ENCODE measurements at places on chromosomes 12 and 14.

- no peaks in the 10 kb centered on the region for H3K4me1 ChIP-seq
- peak; percentile 69 for DNase-seq
- H3K27ac ChIP-seq = no peak overlapping the region
- H3K4me3 ChIP-seq = no peak overlapping the region
- peaks cover 16% of the 10 kb centered on the region for H3K36me3 ChIP-seq
- no peaks in the 10 kb centered on the region for H3K27me3 ChIP-seq
Observed at GRCh38 chr12:52082988-52083637, 3.6 kb downstream of the SMIM41 start.

DNA sequence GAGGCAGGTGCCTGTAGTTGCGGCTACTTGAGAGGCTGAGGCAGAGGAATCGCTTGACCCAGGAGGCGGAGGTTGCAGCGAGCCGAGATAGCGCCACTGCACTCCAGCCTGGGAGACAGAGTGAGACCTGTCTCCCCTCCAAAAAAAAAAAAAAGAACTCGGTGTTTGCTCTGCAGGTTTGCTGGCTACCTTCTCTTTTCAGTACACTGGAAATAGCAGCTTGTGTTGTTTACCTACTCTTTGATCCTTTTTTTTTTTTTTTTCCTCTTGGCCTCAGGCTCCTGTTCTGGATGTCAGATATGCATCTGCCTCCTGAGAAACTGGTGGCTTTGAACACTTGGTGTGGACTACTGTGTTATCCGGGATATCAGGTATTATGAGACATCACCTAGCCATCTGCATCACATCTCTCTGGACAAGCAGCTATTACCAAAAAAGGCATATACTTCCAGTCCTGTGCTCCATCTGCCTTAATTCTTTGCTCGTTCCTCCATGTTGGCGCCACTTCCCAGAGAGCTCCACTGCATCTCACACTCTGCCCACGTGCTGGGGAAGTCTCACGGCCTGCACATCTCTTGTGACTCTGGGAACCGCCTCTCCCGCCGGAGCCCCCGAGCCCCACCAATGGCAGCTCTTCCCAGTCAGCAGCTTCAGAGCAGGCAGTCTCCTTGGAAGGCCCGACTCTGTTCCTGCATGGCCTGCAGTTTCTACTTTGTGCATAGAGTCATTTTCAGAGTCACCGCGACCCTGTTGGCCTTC lies 50.9 kb upstream of the TRAF3 start:
- no peaks in the 10 kb centered on the region for H3K27me3 ChIP-seq
- H3K27ac ChIP-seq = peak overlapping the region; percentile 16
- H3K36me3 ChIP-seq = peaks cover 38% of the 10 kb centered on the region

- DNase-seq = no peak
- H3K27ac ChIP-seq = peak overlapping the region; percentile 37
- H3K4me1 ChIP-seq = peaks cover 7% of the 10 kb centered on the region
- no peaks in the 10 kb centered on the region for H3K27me3 ChIP-seq
- peak overlapping the region; percentile 84 for H3K4me3 ChIP-seq
Observed at GRCh38 chr14:66507181-66507721, 696 bp upstream of the GPHN start.

DNA sequence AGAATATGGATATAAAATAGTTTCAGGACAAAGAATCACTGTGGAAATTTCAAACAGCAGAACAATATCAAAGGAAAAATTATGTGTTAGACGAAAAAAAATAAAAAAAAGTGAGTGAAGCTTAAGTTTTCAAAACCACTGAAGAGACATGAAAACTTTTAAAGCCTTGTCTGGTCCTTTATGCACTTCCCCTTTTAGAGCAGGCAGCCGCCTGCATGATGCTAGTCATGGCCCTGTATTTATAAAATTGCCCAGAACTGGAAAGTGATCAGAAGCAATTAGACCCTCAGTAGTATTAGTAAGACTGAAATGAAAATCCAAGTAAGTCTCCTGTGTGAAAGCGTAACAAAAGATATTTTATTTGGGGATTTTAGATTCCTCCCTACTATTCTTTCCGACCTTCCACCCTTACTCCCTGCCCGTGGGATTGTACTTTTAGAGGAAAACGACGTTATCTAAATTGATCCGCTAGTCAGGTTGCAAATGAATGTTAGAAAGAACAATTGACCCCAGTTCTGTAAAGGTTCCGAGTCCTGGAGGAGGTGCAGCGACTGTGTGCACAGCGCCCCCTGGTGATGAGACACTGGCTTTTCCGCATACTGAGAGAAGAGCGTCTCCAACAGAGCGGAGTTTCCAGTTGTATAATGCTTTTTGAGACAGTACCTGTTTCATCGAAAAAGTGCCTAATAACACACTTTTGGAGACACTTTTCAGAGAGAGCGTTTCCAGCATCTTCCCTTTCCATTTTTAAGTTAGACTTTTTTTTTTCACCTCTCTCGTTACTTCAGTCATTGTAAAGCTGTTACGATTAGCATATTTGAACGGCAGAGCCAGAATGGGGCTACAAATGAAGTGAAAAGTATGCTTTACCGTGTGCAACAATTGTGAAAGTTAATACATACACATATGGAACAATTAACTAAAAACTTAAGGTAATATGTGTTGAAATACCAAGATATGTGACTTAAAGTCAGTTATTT lies 12.4 kb downstream of the MGST1 start:
- H3K4me1 ChIP-seq = no peaks in the 10 kb centered on the region
- H3K4me3 ChIP-seq = no peak overlapping the region
- no peaks in the 10 kb centered on the region for H3K27me3 ChIP-seq

DNA sequence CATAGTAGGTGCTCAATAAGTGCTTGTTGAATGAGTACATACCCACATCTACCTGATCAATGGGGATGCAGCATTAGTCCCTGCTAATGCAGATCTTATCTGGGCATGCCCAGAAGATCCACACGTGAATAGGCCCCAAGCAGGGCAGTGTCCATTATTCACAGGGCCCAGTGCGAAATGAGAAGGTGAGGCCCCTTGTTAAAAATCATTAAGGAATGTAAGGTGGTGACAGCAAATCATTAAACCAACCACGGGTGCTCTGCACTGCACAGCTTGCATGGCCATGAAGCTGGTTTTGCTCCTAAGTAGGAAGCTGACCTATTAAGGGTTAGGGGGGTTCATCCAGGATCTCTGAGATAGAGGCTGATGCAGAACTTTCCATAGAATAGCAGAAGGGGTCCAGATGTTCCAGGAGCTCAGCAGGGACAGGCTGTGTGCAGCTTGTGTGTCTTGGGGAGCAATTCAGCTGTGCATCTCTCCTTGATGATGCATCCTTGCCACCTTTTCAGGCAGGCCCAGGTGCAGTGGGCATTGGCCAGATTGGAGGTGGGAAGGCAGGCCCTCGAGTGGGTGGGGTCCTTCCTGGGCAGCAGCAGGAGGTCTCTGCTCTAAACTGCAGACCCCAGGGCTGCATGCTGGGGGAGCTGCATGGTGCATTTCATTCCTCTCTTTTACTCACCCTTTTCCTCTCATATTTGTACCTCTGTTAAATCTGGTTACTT lies 231.3 kb upstream of the PWP1 start:
- H3K27me3 ChIP-seq = no peaks in the 10 kb centered on the region
- peak overlapping the region; percentile 16 for H3K4me3 ChIP-seq
- H3K27ac ChIP-seq = no peak overlapping the region
- DNase-seq = no peak

DNA sequence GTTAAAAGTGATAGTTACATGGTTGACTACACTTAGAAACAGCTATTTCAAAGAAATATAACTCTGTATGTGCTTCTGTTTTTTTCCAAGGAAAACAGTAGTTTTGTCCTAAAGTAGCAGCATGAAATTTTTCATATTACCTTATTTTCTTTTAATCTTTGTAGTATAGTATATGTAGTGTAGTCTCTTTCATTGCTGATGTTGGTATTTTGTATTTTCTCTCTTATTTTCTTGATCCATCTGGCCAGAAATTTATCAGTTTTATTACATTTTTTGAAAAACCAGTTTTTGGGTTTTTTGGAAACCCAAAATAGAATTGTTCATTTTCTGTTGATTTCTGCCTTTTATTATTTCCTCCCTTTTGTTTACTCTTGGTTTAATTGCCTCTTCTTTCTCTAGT lies 6.4 kb upstream of the RNU6-8 start:
- H3K27me3 ChIP-seq = no peaks in the 10 kb centered on the region
- no peaks in the 10 kb centered on the region for H3K36me3 ChIP-seq
- DNase-seq = no peak
- no peak overlapping the region for H3K27ac ChIP-seq

GRCh38 chr12:1970331-1970900 lies 33.8 kb downstream of the DCP1B start:
- H3K4me1 ChIP-seq = no peaks in the 10 kb centered on the region
- H3K27ac ChIP-seq = peak overlapping the region; percentile 67
- DNase-seq = no peak
- H3K27me3 ChIP-seq = no peaks in the 10 kb centered on the region

- DNase-seq = no peak
- no peaks in the 10 kb centered on the region for H3K27me3 ChIP-seq
- H3K27ac ChIP-seq = no peak overlapping the region
- no peak overlapping the region for H3K4me3 ChIP-seq
Observed at GRCh38 chr12:52120951-52121823, 41.7 kb downstream of the SMIM41 start.

DNA sequence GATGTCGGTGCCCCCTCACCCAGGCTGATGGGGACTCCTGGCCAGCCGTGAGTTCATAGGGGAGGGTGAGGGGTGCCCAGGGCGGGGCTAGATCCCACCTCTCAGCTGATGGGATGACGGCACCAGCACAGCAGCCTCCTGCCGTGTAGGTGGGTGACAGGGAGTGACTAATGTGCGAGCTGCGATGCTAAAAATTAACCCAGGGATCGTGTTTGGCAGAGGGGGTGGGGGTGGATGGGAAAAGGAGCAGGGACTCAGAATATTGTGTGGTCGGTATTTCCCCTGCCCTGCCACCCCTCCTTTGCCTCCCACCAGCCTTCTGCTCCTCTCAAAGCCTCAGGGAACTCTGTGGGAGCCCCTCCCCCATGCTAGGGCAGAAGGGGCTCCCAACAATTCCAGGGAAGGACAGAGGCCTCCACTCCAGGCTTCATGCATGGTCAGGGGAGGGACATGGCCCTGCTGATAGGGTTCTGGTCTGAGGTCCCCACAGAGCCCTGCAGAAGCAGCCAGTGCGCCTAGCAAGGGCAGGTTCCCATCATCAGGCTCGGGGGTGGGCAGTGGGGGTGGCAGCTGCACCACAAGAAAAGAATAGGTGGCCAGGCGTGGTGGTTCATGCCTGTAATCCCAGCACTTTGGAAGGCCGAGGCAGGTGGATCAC lies 12.5 kb downstream of the TAMALIN start:
- no peak overlapping the region for H3K27ac ChIP-seq
- H3K4me1 ChIP-seq = peaks cover 4% of the 10 kb centered on the region
- H3K36me3 ChIP-seq = peaks cover 2% of the 10 kb centered on the region
- DNase-seq = no peak

GRCh38 chr12:82182601-82183190 lies 175.5 kb downstream of the CCDC59 start:
- H3K4me3 ChIP-seq = no peak overlapping the region
- H3K4me1 ChIP-seq = no peaks in the 10 kb centered on the region
- DNase-seq = no peak
- H3K27me3 ChIP-seq = no peaks in the 10 kb centered on the region
- no peaks in the 10 kb centered on the region for H3K36me3 ChIP-seq

GRCh38 chr12:123260081-123260480 lies 11.6 kb downstream of the CDK2AP1 start:
- DNase-seq = no peak
- peaks cover 58% of the 10 kb centered on the region for H3K36me3 ChIP-seq
- no peak overlapping the region for H3K27ac ChIP-seq
- H3K4me3 ChIP-seq = no peak overlapping the region
- H3K4me1 ChIP-seq = no peaks in the 10 kb centered on the region

- no peak overlapping the region for H3K4me3 ChIP-seq
- H3K36me3 ChIP-seq = no peaks in the 10 kb centered on the region
- peaks cover 13% of the 10 kb centered on the region for H3K4me1 ChIP-seq
- no peak for DNase-seq
- H3K27ac ChIP-seq = no peak overlapping the region
Observed at GRCh38 chr14:75549169-75549568, 26.9 kb downstream of the BATF start.

DNA sequence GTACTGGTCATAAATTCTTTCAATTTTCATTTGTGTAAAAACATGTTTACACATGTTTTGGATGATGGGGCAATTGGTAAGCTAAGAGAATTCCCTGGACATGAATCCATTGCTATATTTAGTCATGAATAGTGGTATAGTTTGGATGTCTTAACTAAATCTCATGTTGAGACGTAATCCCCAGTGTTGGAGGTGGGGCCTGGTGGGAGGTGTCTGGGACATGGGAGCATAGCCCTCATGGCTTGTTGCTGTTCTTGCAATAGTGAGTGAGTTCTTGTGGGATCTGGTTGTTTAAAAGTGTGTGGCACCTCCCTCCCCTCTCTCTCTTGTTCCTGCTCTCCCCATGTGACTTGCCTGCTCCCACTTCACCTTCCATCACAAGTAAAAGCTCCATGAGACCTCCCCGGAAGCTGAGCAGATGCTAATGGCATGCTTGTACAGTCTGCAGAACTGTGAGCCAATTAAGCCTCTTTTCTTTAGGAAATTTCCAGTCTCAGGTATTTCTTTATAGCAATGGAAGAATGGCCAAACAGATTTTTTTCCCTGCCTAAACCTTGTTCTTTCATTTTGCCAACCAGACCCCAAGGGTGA lies 33.6 kb downstream of the CTSG start:
- no peak overlapping the region for H3K27ac ChIP-seq
- DNase-seq = no peak
- H3K4me1 ChIP-seq = no peaks in the 10 kb centered on the region
- no peaks in the 10 kb centered on the region for H3K36me3 ChIP-seq
- no peak overlapping the region for H3K4me3 ChIP-seq
- H3K27me3 ChIP-seq = no peaks in the 10 kb centered on the region

DNA sequence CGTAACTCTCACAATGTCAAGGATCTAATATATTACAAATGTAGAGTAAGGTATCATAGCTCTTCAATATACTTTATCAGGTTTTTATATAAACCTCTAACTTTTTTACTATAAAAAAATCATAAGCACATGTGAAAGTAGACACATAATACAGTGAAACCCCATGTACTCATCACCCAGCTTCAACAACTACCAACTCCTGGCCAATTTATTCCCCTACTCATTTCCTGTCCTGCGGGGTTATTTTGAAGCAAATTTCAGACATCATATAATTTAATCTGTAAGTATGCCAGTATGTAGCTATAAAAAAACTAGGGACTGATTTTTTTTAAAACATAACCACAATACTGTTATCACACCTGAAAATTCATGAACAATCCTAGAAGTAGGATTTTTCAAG lies 47.7 kb downstream of the NOPCHAP1 start:
- DNase-seq = no peak
- H3K36me3 ChIP-seq = no peaks in the 10 kb centered on the region
- H3K4me3 ChIP-seq = no peak overlapping the region
- no peaks in the 10 kb centered on the region for H3K27me3 ChIP-seq

DNA sequence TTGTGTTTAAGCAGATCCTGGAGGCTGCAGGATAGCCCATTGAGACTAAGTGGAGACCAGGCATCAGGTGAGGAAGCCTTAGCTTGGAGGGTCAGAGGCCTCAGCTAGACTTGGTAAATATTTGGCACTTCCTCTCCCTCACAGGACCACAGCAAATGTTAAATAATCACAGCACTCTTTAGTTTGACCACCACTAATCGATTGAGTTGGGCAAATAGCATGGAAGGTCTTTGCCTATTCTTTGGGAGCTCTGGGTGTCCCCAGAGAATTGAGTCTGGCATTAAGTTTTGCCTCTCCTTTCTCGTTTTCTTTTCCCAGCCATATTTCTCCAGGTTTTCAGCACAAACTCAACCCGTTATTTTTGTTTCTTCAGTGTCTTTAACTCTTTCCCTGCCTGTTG lies 61.4 kb downstream of the ETV6 start:
- peaks cover 22% of the 10 kb centered on the region for H3K4me1 ChIP-seq
- H3K27me3 ChIP-seq = no peaks in the 10 kb centered on the region
- H3K27ac ChIP-seq = no peak overlapping the region
- no peaks in the 10 kb centered on the region for H3K36me3 ChIP-seq
- DNase-seq = no peak

All from trophoblast cell (in vitro differentiated cells and primary cell).